T-helper 22 cell (primary cell): ENCODE measurements at places on chromosomes 3 and 15.

GRCh38 chr15:67197364-67197695 is 57.1 kb downstream of the AAGAB start:
- DNase-seq = no peak

- DNase-seq = no peak
Measured at GRCh38 chr15:91975241-91975978, 121.9 kb downstream of the SLCO3A1 start.

DNA sequence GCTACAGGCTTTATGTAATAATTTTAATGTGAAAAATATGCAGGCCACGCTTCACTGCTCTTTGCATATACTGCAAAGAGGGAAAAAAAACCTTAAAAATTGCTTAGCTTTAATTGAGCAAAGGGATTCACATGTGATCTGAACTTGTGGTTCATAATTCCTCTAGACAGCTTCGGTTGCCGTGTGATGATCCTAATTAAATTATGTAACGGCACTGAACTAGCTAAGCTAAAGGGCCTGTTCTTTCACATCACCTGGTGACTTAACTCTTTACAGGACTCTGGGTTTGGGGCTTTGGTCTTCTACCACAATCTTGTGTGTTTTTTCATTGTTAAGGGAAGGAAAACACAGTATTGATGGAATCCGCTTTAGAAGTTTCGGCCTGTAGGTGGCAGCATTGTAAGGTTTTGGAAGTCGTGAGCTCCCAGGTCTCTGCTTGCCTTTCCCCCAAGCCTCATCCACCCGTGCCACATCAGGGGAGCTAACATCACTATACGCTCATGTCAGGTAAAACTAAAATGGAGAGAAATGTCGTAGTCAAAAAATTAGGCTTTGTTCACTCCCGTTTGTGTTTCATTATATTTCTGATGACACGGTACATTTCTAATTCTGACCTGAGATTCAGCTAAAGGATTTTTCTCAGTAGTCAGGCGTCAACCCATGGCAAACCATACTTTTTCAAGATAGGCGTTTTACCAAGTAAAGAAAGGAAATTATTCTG is 205.6 kb upstream of the DPH6 start:
- no peak for DNase-seq

DNA sequence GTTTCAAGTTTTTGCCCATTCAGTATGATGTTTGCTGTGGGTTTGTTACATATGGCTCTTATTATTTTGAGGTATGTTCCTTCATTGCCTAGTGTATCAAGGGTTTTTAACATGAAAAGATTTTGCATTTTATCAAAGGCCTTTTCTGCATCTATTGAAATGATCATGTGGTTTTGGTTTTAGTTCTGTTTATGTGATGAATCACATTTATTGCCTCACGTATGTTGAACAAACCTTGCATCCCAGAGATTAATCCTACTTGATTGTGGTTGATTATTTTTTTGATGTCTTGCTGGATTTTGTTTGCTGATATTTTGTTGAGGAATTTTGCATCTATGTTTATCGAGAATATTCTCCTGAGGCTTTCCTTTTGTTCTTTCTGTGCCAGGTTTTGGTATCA is 39.4 kb downstream of the TMCO5A start:
- DNase-seq = no peak

DNA sequence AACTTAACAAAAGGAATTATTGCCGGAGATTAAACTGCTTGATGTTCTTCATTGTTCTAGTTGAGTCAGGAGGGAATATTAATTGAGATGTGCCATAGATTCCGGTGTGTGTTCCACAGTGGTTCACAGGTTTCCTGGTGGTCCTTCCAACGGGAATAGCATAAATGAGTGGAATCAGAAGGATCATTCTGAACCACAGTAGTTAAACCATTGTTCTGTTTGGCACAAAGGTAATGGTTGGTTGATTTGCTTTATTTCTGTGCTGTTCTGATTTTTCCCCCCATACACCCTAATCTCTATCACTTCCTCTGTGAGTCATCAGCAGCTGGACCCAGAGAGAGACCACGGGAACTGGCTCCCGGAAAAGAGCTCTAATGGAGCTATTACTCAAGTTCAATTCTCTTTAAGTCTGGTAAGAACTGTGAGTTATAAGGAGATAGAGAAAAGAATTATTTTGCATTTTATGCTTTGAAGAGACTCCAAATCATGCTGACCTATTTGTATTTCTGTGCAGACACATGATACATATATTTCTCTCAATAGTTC is 627.2 kb downstream of the ZIC1 start:
- DNase-seq = no peak

DNA sequence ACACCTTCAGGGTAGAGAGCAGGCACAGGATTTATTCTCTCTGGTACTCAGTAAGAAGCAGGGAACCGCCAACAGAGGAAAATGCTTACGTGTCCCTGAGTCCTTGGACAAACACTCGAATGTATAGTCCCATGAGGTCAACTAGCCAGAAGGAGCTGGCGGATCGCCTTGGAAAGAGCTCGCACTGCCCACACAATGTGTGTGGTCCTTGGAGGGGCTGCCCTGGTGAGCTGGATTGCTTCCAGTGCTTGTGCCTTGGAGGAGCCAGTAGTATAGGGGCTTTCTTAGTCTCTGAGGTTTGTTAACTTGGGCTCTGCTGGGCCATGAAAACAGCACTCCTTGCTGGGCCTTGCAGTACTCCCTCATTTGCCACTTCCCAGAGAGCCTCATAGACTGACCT is 40.7 kb upstream of the VILL start:
- DNase-seq = no peak

- no peak for DNase-seq
Measured at GRCh38 chr15:45203182-45203581, 15.4 kb upstream of the SHF start.

DNA sequence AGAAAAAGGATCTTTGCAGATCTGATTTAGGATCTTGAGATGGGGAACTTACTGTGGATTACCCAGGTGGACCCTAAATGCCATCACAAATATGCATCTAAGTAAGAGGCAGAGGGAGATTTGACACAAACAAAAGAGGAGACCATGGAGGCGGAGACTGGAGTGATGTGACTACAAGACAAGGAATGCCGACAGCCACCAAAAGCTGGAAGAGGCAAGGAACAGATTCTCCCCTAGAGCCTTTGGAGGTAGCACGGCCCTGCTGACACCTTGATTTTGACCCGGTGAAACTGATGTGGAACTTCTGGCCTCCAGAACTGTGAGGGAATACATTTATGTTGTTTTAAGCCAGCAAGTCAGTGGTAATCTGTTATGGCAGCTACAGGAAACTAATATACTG is 44.0 kb downstream of the GASK1A start:
- DNase-seq = no peak

DNA sequence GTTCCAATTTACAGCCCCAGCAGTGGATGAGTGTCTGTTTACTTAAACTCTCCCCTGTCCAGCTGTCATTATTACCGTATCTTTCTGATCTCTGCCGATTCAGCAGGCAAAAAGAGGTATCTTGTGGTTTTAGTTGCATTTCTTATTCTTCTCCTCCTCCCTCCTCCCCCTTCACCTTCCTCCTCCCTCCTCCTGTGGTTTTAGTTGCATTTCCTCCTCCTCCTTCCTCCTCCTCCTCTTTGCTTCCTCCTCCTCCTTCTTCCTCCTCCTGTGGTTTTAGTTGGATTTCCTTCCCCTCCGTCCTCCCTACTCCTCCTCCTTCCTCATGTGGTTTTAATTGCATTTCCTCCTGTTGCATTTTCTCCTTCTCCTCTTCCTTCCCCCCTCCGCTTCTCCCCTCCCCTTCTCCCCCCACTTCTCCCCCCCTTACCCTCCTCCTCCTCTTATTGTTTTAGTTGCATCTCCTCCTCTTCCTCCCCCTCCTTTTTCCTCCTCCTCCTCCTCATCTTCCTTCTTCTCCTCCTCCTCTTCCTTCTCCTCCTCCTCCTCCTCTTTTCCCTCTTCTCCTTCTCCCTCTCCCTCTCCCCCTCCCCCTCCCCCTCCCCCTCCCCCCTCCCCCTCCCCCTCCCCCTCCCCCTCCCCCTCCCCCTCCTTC is 25.3 kb upstream of the VPS33B start:
- no peak for DNase-seq

DNA sequence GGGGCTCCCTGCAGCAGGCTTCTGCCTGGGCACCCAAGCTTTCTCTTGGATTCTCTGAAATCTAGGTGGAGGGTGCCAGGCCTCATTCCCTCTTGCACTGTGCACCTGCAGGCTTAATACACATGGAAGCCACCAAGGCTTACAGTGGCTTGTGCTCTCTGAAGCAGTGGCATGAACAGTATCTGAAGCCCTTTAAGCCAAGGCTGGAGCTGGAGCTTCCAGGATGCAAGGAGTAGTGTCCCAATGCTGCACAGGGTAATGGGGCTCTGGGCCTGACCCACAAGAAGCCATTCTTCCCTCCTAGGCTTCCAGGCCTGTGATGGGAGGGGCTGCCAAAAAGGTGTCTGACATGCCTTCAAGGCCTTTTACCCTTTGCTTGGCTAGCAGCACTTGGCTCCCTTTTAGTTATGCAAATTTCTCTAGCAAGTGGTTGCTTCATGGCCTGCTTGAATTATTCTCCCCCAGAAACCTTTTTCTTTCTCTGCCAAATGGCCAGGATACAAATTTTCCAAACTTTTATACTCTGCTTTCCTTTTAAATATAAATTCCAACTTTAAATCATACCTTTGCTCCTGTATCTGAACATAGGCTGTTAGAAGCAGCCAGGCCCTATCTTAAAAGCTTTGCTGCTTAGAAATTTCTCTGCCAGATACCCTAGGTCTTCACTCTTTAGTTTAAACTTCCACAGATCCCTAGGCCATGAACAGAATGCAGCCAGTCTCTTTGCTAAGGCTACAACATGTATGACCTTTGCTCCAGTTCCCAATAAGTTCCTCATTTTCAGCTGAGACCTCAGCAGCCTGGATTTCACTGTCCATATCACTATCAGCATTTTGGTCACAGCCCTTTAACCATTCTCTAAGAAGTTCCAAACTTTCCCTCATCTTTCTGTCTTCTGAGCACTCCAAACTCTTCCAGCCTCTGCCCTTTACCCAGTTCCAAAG is 201.1 kb upstream of the LRRFIP2 start:
- DNase-seq = no peak

DNA sequence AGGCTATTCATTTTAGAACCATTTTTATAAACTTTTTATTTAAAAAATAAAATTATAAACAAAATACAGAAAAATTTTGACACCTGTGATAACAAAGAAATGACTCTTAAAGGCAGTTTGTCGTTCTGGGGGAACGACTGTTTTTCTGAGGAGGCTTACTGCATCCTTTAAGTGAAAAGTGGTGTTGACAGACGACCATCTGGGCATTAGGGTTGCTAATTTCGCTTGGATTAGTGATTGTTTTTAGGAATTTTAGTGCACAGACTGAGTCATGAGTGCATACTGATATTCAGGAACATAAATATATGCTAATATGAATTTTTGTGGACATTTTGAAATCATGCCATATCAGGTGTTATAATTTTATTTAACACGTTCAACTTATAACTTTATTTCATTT is 28.5 kb downstream of the OSTN start:
- DNase-seq = no peak

GRCh38 chr3:100041328-100041749 is 73.0 kb downstream of the FILIP1L start:
- no peak for DNase-seq

DNA sequence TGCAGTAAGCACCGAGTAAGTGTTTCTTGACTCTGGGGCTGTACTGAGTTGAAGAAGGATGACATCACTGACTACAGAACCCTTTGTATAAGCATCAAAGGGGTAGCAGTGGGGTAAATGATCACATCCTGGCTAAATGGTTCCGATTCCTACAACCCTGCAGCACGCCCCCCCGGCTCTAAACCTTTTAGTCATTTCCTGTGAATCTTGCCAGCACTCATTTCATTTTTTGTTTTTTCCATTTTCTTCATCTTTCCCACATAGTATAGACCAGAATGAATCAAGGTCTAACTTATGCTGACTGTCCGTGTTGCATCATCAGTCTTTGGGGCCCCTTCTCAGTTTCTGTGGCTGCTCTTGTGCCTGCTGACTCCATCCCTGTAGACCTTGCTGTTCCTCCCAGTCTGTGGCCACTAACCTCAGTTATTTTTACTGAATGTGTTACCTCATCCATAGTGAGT is 383.1 kb upstream of the TPRG1 start:
- DNase-seq = peak; percentile 7

DNA sequence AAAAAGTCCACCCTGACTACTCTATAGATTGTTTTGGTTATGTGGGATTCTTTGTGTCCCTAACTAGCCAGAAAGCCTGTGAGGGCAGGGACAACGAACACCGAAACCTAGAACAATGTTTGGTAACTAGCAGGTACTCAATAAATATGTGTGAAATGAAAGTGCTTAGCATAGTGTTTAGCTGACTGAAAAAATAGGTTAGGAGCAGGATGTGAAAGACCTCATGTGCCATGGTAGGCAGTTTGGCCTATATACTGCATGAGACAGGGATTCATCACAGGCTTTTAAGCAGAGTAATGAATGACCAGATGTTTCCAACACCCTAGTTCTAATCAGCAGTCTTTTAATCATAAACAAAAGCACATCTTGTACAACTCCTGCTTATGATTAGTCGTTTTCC is 64.2 kb downstream of the MYO5A start:
- DNase-seq = no peak

DNA sequence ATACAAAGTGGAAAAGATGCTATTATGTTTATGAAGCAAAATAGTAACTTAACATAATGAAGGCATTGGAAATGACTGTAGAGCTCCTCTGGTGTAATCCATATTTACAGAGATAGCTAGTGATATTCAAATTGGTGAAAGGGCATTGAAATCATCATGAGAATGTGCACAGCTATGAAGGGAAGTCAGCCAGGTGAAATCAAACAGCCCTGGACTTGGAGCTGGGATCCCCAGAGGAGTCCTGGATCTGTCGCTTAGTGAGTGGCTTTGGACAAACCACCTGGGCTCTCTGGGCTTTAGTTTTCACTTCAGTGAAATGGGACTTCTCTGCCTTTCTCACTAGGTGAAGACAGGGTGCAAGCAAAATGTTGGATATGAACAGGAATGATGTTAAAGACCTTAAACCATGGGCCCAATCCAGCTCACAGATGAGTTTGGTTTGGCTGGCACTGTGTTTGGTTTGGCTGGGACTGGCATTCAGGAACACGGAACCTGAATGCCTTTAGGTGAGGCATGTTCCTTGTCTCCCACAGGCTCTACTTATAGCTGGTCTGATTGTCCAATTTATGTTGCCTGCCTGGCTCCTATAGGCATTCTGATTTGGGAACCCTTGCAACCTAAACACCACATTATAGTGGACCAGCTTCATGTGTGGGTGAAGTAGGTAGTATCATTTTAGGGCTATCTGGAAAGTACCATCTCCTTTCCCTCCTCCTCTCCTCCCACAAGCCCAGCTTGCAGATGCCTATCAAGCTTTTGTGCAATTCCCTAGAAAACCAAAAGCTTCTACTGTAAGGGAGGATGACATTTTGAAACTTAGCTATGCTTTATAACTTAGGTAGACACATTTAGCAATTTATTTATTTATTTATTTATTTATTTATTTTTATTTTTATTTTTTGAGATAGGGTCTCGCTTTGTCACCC is 110.6 kb upstream of the TNFAIP8L3 start:
- no peak for DNase-seq

- DNase-seq = no peak
Measured at GRCh38 chr3:125613204-125613603, 17.9 kb upstream of the OSBPL11 start.

DNA sequence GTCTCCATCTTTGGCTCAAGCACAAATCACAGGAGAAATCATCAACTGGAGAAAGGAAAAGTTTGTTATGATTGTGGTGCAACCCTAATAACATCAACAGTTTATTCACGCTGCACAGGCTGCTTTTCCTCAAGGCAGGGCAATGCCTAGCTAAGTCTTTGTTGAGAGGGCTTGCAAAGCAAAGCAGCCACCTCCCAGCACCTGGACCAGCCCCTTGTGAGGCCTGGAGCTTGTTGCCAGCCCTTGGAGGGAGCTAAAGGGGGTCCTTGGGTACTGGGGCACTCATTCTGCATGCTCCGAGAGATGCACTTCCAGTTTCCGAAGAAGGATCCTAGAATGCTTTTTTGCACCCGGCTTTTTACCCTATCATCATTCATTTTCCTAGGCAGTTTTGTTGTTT is 288.2 kb downstream of the CLSTN2 start:
- no peak for DNase-seq
